ENCODE measurements at places on chromosomes 6 and 20.

- no peak for DNase-seq
Measured at GRCh38 chr20:43740642-43741041, 13.8 kb upstream of the GTSF1L start.

- DNase-seq, result no peak
Measured at GRCh38 chr6:36574679-36575078, 19.5 kb upstream of the SRSF3 start.

- DNase-seq, result no peak
Measured at GRCh38 chr6:1987640-1988039, 257.8 kb downstream of the GMDS start.

DNA sequence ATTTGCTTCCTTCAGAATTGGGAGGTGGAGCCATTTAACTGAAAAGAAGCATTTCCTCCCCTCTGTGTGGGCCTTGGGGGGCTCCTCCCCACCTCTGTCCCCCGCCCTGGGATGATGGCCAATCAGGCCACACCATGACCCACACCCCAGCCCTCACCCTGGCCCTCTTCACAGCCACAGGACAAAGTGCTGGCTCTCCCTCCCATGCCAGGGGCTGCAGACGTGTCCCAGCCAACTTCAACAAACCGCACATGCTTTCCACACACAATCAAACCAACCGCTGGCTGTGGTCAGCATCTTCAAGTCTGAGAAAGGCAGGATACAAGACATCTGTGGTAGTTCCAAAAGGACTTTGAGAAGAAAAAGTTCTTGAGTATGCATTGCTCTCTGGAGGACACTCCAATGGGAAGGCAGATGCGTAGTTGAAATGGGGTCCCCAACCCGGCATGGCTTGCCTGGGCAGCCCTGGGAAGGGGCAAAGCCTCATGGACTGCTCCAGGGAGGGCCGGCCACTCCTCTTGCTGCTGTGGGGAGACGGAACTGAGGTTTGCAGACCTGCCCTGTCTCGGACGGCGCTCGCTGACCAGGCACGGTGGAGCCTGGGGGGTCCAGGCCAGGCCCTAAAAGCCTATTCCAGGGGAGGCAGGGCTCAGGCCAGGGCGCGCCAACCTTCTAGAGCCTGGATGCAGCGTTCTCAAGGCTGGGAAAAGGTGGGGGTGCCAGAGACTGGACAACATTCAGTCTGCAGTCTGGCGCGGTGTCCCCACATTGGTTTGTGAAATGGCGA lies 12.2 kb downstream of the TTLL2 start:
- no peak for DNase-seq

- DNase-seq, result no peak
Measured at GRCh38 chr6:156057869-156058268, 602.2 kb upstream of the NOX3 start.

GRCh38 chr6:11210386-11211138 lies 21.9 kb downstream of the NEDD9 start:
- DNase-seq, result no peak

- no peak for DNase-seq
Measured at GRCh38 chr20:51758978-51759544, 9.1 kb downstream of the ATP9A start.

GRCh38 chr6:55704421-55704820 lies 125.4 kb upstream of the HMGCLL1 start:
- DNase-seq, result no peak

GRCh38 chr6:5638666-5639065 lies 368.1 kb downstream of the NRN1 start:
- DNase-seq, result no peak

GRCh38 chr6:20055916-20056315 lies 156.4 kb downstream of the MBOAT1 start:
- no peak for DNase-seq

GRCh38 chr6:54535568-54535967 lies 227.3 kb downstream of the TINAG start:
- no peak for DNase-seq

DNA sequence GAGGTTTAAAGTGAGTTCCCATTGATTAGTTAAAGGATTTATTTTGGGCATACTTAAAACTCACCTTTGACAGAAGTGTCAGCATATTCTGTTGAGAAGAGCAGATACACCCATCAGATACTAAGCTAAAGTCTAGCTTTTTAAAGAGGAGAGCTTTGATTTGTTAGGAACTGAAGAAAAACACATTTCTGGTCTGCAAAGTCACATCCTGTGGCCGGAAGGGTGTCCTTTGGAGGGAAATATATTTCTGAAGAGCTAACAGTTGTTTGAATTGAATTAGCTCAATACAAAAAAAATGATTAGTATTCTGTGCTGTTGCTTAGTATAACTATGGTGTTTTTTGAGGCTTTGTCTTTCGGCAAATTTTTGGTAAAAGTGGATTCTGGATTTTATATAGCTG lies 302.7 kb downstream of the RFPL4B start:
- DNase-seq, result no peak

GRCh38 chr6:7110092-7110792 lies 2.5 kb downstream of the RREB1 start:
- DNase-seq, result no peak

DNA sequence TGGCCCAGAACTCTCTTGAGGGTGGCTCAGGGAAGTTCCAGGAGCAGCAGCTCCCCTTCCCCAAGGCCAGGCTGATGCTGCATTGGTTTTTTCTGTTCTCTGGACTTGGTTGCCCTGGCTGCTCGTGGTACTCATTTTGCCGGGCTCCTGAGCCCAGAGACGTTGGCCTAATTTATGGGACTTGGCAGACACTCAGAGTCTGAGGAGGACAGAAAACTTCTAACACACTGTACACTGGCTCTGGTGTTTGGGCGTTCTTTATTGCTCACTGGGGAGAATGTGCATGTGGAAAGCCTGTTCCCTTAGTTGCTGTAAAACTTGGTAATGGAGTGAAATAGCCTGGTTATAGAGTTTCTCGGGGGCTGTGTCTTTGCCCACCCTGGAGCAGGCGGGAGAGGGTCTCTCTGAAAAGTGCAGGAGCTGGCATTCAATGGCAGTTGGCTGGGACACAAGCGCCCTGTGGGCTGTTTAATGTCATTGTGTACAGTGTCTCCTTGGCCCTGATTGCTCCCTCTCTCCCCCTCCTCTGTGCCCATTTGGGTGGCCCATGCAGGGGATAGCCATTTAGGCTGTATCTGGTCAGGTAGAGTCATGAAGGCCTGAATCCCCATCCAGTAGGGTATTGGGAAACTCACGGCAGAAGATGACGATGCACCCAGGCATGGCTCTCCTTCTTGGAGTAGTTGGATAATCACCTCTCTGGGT lies 109.3 kb downstream of the CDC5L start:
- DNase-seq, result no peak

- no peak for DNase-seq
Measured at GRCh38 chr6:67567842-67568241, 1067.2 kb upstream of the ADGRB3 start.

DNA sequence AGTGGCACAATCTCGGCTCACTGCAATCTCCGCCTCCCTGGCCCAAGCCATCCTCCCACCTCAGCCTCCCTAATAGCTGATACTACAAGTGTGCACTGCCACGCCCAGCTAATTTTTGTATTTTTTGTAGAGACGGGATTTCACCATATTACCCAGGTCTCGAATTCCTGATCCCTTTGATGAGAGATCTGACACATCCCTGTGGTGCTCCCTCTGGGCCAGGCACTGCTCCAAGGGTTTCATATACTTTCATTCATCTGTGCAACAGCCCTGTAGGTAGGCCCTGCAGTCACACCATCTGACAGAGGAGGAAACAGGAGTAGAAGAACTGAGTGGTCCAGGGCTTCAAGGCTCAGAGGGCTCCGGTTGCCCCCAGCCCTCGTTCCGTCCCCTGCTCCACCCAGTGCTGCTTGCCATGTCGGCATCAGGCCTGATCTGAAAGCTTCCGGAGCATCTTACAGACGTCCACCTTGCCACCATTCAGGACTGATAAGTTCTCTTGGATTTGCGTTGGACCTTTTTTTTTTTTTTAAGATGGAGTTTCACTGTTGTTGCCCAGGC lies 3.3 kb downstream of the ZGPAT start:
- DNase-seq, result no peak
